ENCODE measurements at places on chromosomes 6 and 20. TPM values are rescaled to one million over a fixed set of nuclear protein-coding genes. Genes with fewer than 3 reads are reported as not detected.

MAFB gene
- total RNA-seq: not detected

- DNase-seq: no peak
- no peak overlapping the region for H3K27ac ChIP-seq
- H3K4me3 ChIP-seq: no peak overlapping the region
- no peaks in the 10 kb centered on the region for H3K4me1 ChIP-seq
Observed at GRCh38 chr6:16006681-16007080, 122.2 kb upstream of the MYLIP start.

GRCh38 chr6:110649704-110650103, 165.6 kb downstream of the CDK19 start:
- peaks cover 3% of the 10 kb centered on the region for H3K36me3 ChIP-seq
- no peak overlapping the region for H3K27ac ChIP-seq
- H3K4me1 ChIP-seq: peaks cover 2% of the 10 kb centered on the region
- DNase-seq: no peak
- H3K4me3 ChIP-seq: no peak overlapping the region
- H3K27me3 ChIP-seq: no peaks in the 10 kb centered on the region

DNA sequence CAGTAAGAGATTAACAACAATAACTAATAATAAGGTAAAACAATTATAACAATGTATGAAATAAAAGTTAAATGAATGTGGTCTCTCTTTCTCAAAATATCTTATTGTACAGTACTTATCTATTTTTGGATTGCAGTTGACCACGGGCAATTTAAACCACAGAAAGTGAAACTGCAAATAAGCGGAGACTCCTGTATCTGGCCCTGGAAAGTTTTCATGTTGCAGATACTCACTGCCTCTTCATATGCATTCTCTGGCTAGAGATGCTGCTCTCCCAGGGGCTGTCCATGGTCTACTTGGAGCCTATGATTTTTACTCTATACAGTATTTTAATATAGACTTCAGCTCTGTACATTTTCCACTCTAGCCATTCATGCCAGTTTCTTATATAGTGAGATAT, 230.8 kb downstream of the FUT9 start:
- H3K4me3 ChIP-seq: no peak overlapping the region
- no peak for DNase-seq
- no peaks in the 10 kb centered on the region for H3K36me3 ChIP-seq
